Activated T-helper 9 cell treated with anti-CD3 and anti-CD28 coated beads, Interleukin-2, amount 50 U/mL, for 16 hours (primary cell): ENCODE measurements at places on chromosomes 3 and 15.

GRCh38 chr3:138417559-138417982 lies 16.8 kb upstream of the ESYT3 start:
- DNase-seq: peak; percentile 30

- DNase-seq: no peak
Observed at GRCh38 chr3:105944721-105945120, 75.9 kb upstream of the CBLB start.

DNA sequence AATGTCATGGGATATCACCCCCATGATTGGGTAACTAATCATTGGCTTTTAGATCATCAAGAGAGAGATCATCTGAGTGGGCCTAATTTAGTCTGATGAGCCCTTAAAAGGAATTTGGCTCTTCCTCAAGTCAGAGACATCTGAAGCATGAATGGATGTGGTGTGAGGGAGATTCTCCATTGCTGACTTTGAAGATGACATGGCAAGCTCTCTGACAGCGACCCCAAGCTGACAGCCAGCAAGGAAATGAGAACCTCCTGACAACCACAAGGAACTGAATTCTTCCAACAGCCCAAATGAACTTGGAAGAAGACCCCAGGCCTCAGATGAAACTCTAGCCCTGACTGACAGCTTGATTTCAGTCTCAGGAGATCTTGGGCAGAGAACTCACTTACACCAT lies 108.4 kb upstream of the SPATA12 start:
- no peak for DNase-seq

- no peak for DNase-seq
Observed at GRCh38 chr3:176937541-176937940, 259.7 kb downstream of the TBL1XR1 start.

GRCh38 chr15:93553167-93553935 lies 464.3 kb upstream of the RGMA start:
- DNase-seq: no peak

DNA sequence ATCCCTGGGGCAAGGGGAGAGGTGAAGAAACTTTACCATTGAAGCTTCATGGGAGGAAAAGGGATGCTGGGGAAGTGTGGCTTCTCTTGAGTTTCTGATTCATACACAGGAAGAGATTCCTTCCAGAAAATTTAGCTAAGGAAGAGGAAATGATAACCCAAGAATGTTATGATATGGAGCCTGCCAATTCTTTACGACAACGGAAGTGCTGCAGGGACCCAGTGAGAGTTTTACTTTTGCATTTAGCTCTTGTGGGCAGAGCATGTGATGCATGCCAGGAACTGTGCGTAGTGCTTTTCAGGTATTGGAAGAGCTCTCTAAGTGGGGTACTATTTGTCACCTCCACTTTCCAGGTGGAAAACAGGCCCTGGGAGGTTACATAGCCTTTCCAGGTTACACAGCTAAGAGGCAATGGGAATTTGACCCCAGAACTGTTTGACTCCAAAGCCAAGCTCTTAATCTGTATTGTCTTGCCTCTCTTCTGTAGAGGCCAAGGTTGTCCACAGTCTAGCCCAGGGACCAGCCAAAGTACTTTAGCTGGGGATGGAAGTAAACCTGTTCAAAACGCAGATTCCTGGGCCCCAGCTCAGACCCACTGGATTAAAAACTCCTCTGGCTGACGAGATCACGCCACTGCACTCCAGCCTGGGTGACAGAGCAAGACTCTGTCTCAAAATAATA lies 23.0 kb downstream of the CMTM7 start:
- DNase-seq: no peak

- no peak for DNase-seq
Observed at GRCh38 chr3:35305406-35305805, 333.9 kb upstream of the ARPP21 start.

DNA sequence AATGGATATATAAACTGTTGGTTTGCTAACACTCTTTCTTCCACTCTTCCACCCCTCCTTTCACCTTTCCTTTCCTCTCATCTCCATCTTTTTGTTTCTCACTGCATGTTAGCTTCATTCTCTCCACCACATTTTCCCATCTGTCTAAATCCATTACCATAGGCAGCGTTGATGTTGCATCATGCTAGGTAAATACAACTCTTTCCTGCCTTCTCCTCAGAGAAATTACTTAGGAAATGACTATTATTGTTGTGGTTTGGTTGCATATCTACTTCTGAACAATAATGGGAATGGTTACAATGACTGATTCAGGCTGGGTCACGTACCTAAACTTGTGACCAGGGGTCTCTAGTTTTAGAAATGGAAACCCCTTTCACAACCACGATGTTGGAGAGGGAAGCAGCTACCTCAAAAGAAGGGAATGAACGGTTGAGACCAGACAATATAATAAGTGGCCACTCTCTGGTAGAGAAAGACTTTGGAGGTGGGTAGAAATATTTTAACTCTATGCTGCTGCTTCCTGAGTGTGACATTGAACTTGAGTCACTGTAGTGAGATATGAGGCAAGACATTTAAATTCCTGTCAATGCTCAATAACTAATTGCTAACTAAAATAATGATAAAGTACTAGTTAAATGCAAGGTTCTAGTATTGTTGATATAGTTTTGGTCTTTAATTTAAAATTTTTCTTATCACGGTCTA lies 314.1 kb upstream of the TGFBR2 start:
- DNase-seq: no peak

GRCh38 chr3:123319760-123320159 lies 118.0 kb downstream of the SEC22A start:
- no peak for DNase-seq

- no peak for DNase-seq
Observed at GRCh38 chr3:85801955-85802354, 843.2 kb downstream of the CADM2 start.

GRCh38 chr3:159922193-159922840 lies 66.3 kb upstream of the IL12A start:
- no peak for DNase-seq

DNA sequence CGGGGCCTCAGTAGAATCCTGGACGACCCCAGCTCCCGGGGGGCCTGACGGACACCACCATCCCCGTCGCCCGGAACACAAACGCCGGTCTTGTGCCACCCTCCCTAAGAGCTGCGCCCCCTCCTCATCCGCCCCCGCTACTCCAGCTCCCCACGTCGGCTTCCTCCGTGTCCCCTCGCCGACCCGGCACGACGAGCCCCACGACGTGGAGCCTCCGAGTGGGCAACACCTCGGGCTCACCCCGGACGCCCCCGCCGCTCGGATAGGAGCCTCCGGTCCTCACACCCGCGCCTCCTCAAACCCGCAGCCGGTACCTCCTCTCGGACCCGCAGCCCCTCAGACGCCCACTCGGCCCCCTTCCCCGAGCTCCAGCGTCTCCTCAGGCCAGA lies 525 bp downstream of the NPTN start:
- DNase-seq: no peak

GRCh38 chr15:66631616-66632263 lies 65.9 kb upstream of the LCTL start:
- no peak for DNase-seq

DNA sequence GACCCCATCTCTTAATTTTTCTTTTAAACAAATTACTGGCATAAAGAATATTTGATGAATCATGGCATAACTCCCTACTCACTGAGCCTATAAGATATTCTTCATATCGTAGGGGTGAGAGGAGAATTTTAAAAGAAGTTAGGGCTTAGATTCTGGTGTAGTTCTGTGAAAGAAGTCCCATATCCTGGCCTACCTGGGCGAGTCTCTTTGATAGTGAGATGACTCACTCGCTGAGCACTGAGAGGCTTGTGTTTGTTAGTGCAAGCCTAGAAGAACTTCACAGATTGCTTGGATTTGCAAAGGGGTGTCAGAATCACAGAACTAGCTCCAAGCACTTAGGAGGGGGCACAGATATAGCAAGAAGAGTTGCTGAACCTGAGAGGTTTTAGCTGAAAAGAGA lies 133.8 kb upstream of the TMC3 start:
- no peak for DNase-seq

DNA sequence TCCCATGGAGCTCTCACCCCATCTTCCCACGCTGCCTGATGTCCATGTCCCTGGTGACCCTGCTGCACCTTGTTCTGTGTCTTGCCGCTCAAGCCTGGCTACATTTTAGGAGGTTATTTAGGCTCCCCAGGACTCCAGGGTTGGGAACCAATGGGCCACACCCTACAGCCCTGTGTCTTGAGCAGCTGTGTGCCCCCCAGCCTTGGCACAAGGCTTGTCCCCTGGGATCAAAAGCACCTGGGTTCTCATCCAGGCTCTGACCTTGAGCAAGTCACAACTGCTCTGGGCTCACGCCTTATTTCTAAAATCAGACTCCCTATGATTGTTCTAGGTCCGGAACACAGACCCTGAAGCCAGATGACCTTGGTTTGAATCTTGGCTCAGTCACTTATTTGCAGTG lies 14.1 kb downstream of the SPSB4 start:
- no peak for DNase-seq

- no peak for DNase-seq
Observed at GRCh38 chr15:66494262-66494661, 3.3 kb downstream of the SNAPC5 start.

DNA sequence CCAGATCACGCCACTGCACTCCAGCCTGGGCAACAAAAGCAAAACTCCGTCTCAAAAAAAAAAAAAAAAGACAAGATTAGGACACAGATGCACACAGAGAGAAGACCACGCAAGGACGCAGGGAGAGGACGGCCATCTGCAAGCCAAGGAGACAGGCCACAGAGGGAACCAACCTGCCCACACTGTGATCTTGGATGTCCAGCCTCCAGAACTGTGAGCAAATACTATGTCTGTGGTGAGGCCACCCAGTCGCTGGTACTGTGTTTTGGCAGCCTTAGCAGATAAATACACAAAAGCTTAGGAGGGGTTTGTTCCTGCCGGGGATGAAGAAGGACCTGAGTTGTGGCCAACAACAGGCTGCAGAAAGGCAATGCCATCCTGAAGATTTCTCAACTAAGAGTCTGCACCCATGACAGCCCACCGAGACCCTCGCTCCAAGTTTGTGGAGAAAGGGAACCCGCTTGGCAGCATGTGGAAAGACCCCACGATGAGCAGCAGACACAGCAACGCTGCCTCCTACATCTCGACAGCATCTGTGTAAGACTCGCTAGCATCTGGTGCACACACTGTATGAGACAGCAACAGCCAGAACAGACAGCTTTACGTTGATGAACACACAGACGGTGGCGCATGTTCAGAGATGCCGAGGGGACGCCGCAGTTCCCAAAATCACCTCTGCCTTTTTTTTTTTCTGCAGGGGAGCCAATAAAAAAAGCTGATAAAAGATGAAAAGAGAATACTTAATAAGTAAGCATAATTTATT lies 13.7 kb downstream of the CYFIP1 start:
- DNase-seq: no peak

DNA sequence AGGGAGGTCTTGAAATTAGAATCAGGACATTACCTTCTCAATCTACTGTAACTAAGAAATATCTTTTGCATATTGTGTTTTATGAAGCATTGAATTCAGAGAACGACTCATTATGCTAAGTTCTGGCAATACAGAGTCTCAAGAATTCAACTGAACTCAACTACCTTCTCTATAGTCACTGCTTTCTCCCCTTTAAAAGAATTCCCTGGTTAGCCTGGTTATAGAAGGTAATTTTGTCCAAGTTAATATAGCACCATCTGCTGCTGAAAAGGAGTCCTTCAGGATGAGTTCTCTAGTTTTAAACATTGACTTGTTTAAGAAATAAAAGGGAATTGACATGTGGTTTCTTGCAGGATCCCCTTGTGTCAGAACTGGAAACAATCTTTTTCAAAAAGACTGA lies 60.2 kb downstream of the IL16 start:
- no peak for DNase-seq

- no peak for DNase-seq
Observed at GRCh38 chr3:112341386-112341785, 8.4 kb downstream of the CD200 start.

DNA sequence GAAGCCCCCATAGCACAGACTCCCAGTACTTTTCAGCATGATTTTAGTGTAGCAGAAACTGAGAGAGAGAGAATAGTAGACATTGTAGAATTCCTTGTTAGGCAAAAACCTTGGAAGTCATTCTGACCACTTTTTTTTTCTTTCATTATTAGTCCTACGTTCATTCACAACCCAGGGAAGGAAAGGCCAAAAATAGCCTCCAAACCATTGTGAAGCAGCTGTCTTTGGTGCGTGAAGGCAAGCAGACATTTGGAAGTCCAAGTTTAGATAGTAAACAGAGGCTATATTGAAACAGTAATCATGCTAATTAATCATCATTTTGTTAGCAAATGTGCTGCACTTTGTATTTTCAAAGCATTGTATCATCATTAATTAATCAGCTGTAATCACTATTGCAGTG lies 34.5 kb downstream of the CCDC54 start:
- no peak for DNase-seq

GRCh38 chr15:42608752-42609488 lies 33.5 kb downstream of the STARD9 start:
- no peak for DNase-seq

DNA sequence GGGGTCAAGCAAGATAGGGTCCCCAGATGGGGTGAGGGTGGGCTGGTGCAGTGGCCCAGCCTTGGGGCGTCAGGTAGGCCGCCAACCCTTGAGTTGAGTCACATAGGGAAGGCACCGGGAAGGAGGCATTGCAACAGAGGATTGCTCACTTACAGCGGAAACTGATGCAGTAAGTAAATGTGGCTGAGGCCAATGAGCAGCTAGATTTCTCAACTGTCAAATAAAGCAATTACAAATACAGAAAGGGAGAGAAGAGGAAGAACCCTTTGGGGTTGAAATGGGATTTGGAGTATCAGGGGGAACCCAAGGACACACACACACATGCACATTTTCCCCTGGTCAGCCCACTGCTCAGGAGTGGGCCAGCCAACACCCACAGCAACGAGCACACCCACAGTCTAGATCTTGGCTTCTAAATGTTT lies 44.0 kb downstream of the CHSY1 start:
- DNase-seq: no peak

DNA sequence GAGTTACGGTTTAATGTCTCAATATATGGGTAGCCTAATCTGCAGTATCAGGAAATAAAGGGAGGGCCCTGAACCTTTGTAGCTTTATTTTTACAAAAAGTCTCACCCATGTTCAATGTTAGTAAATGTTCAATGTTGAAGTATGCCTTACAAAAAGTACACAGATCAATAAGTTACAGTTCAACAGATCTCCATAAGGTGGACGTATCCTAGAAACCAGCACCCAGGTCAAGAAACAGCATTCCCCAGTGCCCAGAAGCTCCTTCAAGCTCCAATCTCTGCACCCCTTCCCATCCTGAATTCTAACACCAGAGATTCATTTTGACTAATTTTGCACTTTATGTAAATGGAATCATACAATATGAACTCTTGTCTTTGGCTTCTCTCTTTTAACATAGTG lies 31.3 kb downstream of the COLQ start:
- no peak for DNase-seq
